ENCODE measurements at places on chromosomes 16 and 17. TPM values are rescaled to one million over a fixed set of nuclear protein-coding genes. Genes with fewer than 3 reads are reported as not detected.

DNA sequence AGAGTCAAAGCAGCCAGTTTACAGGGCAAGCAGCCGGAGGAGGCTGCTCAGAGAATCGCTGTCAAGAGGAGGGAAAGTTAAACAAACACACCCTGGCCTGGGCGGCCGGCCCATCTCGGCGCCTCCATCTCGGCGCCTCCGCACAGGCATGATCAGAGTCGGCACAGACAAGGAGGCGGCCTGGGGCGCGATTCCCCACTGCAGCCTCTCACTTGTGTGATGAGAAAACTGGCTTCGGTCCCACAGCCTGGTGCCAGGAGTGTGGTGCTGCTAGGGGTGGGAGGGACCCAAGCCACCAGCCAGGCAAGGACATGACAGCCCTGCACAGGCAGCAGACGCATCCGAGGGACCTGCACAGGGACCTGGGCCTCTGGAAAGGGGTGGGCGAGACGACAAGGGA lies 17.7 kb downstream of the SLC38A10 start:
- H3K36me3 ChIP-seq: peaks cover 28% of the 10 kb centered on the region
- DNase-seq: no peak
- H3K27me3 ChIP-seq: no peaks in the 10 kb centered on the region
- H3K4me1 ChIP-seq: no peaks in the 10 kb centered on the region

- H3K4me3 ChIP-seq: no peak overlapping the region
- no peaks in the 10 kb centered on the region for H3K4me1 ChIP-seq
- DNase-seq: no peak
- H3K27me3 ChIP-seq: no peaks in the 10 kb centered on the region
- H3K27ac ChIP-seq: no peak overlapping the region
Observed at GRCh38 chr17:47929218-47930000, 12.0 kb upstream of the PNPO start.

- no peak overlapping the region for H3K4me3 ChIP-seq
- H3K27me3 ChIP-seq: peaks cover 10% of the 10 kb centered on the region
- H3K36me3 ChIP-seq: peaks cover 72% of the 10 kb centered on the region
- H3K4me1 ChIP-seq: no peaks in the 10 kb centered on the region
Observed at GRCh38 chr16:7303660-7304200, 28.9 kb upstream of the RBFOX1 start.

DNA sequence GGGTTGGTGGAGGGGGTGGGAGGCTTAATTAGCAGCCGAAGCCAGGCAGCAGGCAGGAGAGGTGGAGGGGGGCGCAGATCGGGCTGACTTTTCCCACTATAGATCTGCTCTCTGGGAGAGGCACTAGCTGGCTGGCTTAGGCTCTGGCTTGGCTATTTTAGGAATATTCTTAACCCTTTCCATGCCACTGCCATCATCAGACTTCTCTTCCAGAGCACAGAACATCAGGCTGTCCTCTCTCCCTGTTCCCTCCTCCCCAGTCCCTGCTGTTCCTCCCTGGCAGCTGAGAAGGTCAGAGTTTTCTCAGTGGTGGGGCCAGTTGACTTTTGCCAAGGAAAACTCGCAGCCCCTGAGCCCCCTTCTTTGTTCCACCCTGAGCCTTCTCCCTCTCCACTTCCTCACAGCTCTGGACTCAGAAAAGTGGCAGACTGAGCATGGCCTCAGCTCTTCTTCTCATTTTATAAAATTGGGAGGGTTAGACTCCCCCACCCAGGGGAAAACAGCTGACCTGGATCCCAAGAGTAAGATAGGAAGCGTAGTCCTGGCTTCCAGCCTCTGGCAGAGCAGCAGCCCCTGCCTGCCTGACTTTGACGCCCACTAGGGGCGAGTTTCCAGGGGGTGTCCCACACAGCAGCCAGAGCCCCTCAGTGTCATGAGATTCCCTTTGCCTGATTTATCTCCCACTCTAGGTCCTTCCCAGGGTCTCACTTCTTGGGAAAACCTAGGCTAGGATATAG lies 9.9 kb upstream of the C1QL1 start:
- no peak for DNase-seq
- peaks cover 6% of the 10 kb centered on the region for H3K27me3 ChIP-seq
- H3K4me1 ChIP-seq: peaks cover 17% of the 10 kb centered on the region
- no peaks in the 10 kb centered on the region for H3K36me3 ChIP-seq
- no peak overlapping the region for H3K27ac ChIP-seq

DNA sequence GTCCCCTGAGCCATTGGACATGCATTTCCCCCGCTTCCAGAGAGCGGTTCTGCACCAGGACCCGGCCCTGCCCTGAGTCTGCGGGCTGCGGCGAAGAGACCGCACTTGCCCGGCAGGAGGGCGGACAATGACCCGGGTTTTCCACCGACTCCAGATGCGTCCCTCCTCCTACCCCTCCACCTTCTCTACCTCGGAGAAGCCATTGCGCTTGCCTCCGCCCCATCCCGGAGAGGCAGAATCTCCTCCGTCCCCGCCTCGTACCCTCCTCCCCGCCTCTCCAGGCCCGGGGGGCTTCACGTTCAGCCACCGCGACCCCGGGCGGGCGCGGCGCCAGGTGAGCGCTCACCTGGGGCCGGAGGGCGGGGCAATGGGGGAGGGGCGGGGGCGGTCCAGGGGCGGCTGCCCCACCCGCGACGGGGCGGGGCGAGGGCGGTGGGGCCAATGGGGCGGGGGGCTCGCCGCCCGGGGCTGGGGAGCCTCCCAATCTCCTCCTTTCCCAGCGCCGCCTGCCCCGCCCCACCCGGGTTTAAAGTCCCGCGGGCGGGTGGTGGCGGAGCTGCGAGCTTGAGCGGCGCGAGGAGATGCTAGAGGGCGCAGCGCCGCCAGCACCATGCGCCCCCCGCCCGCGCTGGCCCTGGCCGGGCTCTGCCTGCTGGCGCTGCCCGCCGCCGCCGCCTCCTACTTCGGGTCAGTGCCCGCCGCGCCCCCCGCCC lies at the start of gene WNT9B:
Gene WNT9B, plus strand, starts transcription at position 555 of the 713 bp plus-strand sequence. Its CDS starts 56 bp downstream, at position 611.
- peak within 1 kb of the TSS; percentile 87 for H3K4me3 ChIP-seq
- H3K27ac ChIP-seq: no peak within 1 kb of the TSS
- H3K27me3 ChIP-seq: peaks cover 73% of the 10 kb centered on the region
- H3K36me3 ChIP-seq: no peaks in the 10 kb centered on the region
- peak; percentile 80 for DNase-seq

DNA sequence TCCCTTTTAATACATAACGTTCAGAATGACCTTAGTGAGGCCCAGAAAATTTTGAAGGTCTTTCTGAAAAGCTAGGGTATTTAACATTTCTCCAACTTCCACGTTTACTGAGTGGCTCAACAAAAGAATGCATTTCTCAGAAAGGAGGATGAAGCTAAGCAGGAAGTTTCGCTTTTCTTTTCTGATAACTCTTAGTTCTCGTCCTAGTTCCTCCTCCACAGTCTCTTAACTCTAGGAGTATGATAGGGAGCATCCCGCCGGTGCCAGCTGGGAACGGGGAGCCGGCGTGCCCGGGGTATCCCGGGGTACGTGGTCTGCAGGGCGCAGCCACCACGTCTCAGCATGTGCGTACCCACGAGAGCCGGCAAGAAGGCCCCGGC lies 363 bp downstream of the KARS1 start:
- peak overlapping the region; percentile 99 for H3K27ac ChIP-seq
- peaks cover 31% of the 10 kb centered on the region for H3K36me3 ChIP-seq
- H3K4me3 ChIP-seq: peak overlapping the region; percentile 99
- no peaks in the 10 kb centered on the region for H3K27me3 ChIP-seq
- H3K4me1 ChIP-seq: peaks cover 31% of the 10 kb centered on the region

- H3K4me3 ChIP-seq: no peak overlapping the region
- no peaks in the 10 kb centered on the region for H3K36me3 ChIP-seq
- no peak for DNase-seq
- H3K27me3 ChIP-seq: peaks cover 3% of the 10 kb centered on the region
- H3K4me1 ChIP-seq: peaks cover 8% of the 10 kb centered on the region
Observed at GRCh38 chr17:69588827-69589239, 174.3 kb downstream of the MAP2K6 start.

DNA sequence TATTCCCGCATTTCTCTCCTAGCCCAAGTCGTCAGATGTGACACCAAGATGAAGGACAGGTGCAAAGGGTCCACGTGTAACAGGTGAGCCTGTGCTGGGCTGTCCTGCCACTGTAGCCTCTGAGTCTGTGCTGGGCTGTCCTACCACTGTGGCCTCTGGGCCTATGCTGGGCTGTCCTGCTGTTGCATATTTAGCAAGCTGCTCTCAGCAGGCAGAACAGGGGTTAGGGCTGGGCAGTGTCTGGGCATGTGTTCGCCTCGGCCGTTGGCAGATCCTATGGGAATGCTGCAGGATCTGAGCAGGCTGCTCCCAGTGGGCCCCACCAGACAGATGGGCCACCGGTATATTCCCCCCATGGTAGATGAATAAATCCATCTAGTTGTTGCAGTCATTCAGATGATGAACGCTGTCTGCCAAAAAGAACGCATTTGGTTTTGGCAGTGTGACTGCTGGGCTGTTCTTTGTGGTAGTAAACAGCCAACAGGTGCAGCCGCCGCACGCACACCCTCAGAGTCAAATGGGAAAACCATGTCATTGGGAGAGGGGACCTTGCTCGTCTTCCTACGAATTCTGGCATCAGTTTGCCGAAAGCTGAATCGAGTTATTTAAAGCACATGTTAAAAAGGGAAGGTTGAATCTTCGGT lies 49.2 kb downstream of the CRISPLD2 start:
- H3K4me1 ChIP-seq: peaks cover 6% of the 10 kb centered on the region
- DNase-seq: no peak
- H3K36me3 ChIP-seq: peaks cover 1% of the 10 kb centered on the region

- H3K27ac ChIP-seq: no peak overlapping the region
- peaks cover 4% of the 10 kb centered on the region for H3K36me3 ChIP-seq
- no peak overlapping the region for H3K4me3 ChIP-seq
- H3K27me3 ChIP-seq: peaks cover 5% of the 10 kb centered on the region
Observed at GRCh38 chr17:17645961-17646360, 35.3 kb upstream of the RAI1 start.

GRCh38 chr16:58345574-58346354 lies 46.5 kb upstream of the GINS3 start:
- peaks cover 34% of the 10 kb centered on the region for H3K27me3 ChIP-seq
- no peak overlapping the region for H3K4me3 ChIP-seq
- no peak for DNase-seq
- H3K36me3 ChIP-seq: no peaks in the 10 kb centered on the region
- no peak overlapping the region for H3K27ac ChIP-seq

DNA sequence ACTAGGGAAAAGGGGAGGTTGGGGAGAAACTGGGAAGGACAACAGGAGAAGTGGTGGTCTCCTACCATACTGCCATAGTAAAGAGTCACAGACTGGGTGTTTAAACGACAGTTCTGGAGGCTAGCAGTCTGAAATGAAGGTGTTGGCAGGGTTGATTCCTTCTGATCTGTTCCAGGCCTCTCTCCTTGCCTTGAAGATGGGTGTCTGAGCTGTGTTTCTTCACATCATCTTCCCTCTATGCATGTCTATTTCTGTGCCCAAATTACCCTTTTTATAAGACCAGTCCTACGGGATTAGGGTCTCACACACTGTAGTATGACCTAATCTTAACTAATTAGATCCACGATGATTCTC lies 79.8 kb upstream of the TMEM97 start:
- peaks cover 25% of the 10 kb centered on the region for H3K4me1 ChIP-seq
- H3K36me3 ChIP-seq: no peaks in the 10 kb centered on the region
- H3K27ac ChIP-seq: no peak overlapping the region
- no peak for DNase-seq
- H3K4me3 ChIP-seq: no peak overlapping the region
- no peaks in the 10 kb centered on the region for H3K27me3 ChIP-seq

The CCL3 gene
- 0.44 TPM for total RNA-seq

The HIRIP3 gene
- 18.9 TPM for total RNA-seq
